ENCODE measurements at places on chromosomes 12 and 14. TPM values are rescaled to one million over a fixed set of nuclear protein-coding genes. Genes with fewer than 3 reads are reported as not detected.

The SERPINA10 gene
- total RNA-seq: 0.32 TPM

GRCh38 chr14:21990116-21990515, 316.5 kb upstream of the OR4E1 start:
- no peak for DNase-seq

GRCh38 chr12:96196781-96197180, 2.6 kb downstream of the ELK3 start:
- DNase-seq: no peak

GRCh38 chr12:27782481-27782880, 2.4 kb upstream of the MANSC4 start:
- no peak for DNase-seq

DNA sequence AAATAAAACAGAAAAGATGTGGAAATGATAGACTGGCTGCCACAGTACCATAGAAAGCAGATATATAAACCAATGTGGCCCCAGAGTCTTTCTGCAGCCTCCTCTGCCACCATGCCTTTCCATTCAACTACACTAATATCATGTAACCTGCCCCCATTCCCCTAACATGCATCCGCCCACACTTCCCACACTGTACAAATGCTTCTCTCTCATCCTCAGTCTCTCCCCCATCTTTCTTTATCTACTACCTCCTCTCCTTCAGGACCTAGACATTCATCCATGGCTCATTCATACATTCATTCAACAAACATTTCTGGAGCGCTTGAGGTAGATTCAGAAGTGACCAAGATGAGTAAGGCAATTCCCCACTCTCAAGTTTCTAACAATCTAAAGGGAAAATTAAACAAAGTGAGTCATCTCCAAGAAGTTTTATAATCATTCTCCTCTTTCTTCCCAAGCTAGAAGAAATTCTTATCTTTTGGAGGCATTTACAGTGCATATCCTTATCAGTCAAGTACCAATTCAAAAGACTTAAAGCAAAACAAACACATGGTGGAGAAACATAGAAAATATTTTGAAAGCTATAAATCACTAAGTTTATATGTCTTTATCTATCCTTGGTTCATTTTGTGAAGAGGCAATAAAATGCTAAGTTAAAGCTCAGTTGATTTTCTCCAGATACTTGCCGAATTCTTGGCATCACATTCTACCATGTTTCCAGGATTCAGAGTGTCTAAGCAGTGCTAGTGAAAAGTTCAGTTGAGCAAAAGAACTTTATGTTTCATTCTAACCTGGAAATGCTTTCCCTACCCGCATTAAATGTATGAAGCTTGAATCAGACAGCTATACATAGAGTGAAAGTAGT, 70.5 kb upstream of the FRMD6 start:
- no peak for DNase-seq
